ENCODE measurements at places on chromosomes 7 and 10. TPM values are rescaled to one million over a fixed set of nuclear protein-coding genes. Genes with fewer than 3 reads are reported as not detected.

- peaks cover 5% of the 10 kb centered on the region for H3K4me1 ChIP-seq
- no peak overlapping the region for H3K27ac ChIP-seq
- H3K36me3 ChIP-seq = no peaks in the 10 kb centered on the region
- peak; percentile 40 for DNase-seq
- no peak overlapping the region for H3K4me3 ChIP-seq
- H3K27me3 ChIP-seq = no peaks in the 10 kb centered on the region
Observed at GRCh38 chr10:5036511-5036910, 32.9 kb upstream of the AKR1C2 start.

DNA sequence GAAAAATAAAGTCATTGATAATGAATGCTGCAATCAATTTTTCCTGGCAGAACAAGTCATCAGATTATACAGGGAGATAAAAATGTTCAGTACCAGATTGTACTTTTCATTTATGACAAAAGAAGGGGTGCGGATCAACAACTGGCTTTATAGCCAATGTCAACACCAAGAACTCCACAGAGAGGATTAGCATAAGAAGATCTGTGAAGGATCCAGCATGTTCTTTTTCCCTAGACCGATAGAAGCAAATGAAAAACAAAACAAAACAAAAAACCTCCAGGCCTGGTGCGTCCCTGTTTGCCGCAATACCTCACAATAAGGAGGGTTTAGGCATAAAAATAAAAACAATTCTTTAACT, 34.7 kb upstream of the PRKAR2B start:
- H3K27me3 ChIP-seq = no peaks in the 10 kb centered on the region
- H3K4me3 ChIP-seq = no peak overlapping the region
- DNase-seq = no peak
- no peaks in the 10 kb centered on the region for H3K36me3 ChIP-seq
- H3K4me1 ChIP-seq = no peaks in the 10 kb centered on the region
- no peak overlapping the region for H3K27ac ChIP-seq

DNA sequence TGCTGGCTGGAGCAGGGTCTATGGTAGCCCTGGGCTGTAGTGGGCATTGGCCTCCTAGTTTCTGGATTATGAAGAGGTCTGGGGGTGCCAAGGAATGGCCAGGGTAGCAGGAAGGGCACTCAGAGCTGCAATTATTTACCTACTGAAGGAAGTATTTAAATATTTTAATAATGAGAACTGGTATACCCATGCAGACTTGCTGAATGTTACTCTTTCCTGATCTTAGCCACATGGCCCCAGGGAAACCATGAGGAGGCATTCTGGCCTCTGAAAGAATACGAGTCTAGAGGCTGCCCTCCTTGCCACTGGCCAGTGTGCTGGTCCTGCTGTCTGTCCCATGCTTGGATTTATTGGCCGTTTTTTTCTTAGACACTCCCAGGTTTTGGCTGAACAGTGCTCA, 599.7 kb downstream of the LRMDA start:
- no peaks in the 10 kb centered on the region for H3K36me3 ChIP-seq
- no peak overlapping the region for H3K27ac ChIP-seq
- H3K4me3 ChIP-seq = no peak overlapping the region
- no peaks in the 10 kb centered on the region for H3K27me3 ChIP-seq

Gene ITIH2
- polyA plus RNA-seq = 0.52 TPM

Gene LIPF
- not detected for polyA plus RNA-seq

Gene PODXL
- 26.9 TPM for polyA plus RNA-seq
